ENCODE measurements at places on chromosomes 13 and 19.

GRCh38 chr19:46697204-46697960 is 19.5 kb downstream of the PRKD2 start:
- no peak for DNase-seq

GRCh38 chr13:76724421-76724820 is 161.8 kb downstream of the KCTD12 start:
- DNase-seq = no peak

- DNase-seq = no peak
Measured at GRCh38 chr19:48896191-48896720, 2.3 kb downstream of the TULP2 start.

- DNase-seq = no peak
Measured at GRCh38 chr19:6723108-6723618, 2.7 kb upstream of the C3 start.

- no peak for DNase-seq
Measured at GRCh38 chr13:113466383-113466782, 13.1 kb upstream of the ADPRHL1 start.

- no peak for DNase-seq
Measured at GRCh38 chr19:47271949-47272348, 2.7 kb upstream of the INAFM1 start.

GRCh38 chr19:50313812-50314536 is 15.2 kb downstream of the KCNC3 start:
- DNase-seq = no peak

- DNase-seq = no peak
Measured at GRCh38 chr13:21639561-21639960, 31.3 kb upstream of the FGF9 start.

- DNase-seq = peak; percentile 61
Measured at GRCh38 chr13:77325371-77325980, 1.4 kb downstream of the MYCBP2 start.

GRCh38 chr13:51981355-51981754 is 29.9 kb downstream of the ATP7B start:
- no peak for DNase-seq
